Stimulated activated CD4-positive, alpha-beta T cell treated with anti-CD3 and anti-CD28 coated beads, Interleukin-12 subunit alpha, Interleukin-12 subunit beta, amount 100 ng/mL, for 4 hours (primary cell): ENCODE measurements at places on chromosomes 7 and 10.
A peak's percentile ranks its signal among the peaks of the same experiment; 100 is the strongest.

GRCh38 chr10:100828738-100829096, 83.3 kb downstream of the PAX2 start:
- no peak for DNase-seq

DNA sequence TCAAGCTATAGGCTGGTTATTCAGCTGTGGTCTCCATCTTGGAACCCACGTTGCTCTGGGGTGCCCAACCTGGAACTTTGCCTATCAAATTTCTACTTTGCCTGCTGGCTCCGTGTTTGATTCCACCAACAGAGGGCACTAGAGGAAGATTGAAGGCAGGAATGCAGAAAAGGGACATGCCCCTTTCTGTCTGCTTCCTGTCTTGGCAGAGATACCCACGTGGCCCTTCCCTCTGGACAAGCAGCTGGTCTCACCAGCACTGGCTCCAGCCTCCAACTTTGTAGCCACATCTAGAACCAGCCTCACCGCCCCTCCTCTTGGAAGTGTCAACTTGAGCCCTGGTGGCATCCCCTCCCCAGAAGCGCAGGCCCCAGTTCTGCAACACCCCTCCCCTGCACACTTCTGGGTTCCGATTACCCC, 52.1 kb upstream of the ZNF438 start:
- peak; percentile 50 for DNase-seq

DNA sequence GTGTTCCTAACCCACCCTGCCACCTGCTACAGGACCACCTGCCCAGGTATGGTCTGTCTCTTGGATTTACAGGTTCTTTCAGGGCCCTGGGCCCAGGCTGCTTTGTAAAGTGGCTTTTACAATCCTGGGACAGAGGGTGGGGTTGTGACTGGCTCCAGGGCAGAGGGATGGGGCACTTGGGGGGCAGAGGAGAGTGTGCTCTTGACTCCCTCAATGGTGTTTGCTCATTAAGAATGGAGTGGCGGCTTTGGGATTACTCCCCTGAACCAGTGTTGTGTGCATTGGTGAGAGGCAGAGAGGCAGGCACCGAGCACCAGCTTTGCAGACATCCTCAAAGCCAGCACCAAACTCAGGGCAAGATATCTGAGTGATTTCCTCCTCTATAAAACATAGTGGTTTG, 43.5 kb downstream of the VWA2 start:
- no peak for DNase-seq

GRCh38 chr7:46283852-46284251, 362.8 kb upstream of the IGFBP3 start:
- DNase-seq = no peak

GRCh38 chr7:5420067-5420880, 3.4 kb downstream of the TNRC18 start:
- DNase-seq = no peak

DNA sequence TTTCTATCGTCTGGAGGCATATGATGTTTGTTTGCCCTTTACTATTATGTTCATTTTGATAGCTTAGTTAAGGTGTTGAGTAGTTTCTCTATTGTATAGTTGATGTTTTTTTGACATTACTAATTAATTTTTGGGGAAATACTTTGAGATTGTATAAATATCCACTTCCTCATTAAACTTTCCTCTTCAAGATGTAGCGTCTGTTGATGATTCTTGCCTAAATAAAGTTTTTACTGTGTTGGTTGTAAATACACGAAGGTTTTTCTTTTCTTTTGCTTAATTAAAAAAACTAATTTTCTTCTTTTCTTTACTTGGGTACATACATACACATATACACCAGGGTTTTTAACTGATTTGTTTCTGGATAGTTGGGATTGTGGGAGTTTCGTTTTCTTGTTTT, 8.5 kb downstream of the KMT2E start:
- no peak for DNase-seq

DNA sequence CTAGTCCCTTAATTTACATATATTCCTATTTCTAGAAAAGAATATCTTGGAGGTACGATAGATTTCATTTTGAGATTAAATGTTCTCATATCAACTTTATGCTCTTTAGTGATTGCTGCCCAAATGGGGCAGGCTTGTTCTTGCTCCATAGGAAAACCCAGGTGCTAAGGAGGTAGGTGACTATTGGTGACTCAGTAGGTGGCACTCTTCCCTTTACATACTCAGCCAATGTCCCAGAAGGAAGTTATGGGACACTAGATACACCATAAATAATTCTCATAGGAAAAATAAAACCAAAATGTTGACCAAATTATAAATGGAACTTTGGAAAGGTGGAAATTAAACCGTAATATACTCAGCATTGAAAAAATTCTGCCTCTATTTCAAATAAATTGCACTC, 4.0 kb downstream of the SKAP2 start:
- no peak for DNase-seq

DNA sequence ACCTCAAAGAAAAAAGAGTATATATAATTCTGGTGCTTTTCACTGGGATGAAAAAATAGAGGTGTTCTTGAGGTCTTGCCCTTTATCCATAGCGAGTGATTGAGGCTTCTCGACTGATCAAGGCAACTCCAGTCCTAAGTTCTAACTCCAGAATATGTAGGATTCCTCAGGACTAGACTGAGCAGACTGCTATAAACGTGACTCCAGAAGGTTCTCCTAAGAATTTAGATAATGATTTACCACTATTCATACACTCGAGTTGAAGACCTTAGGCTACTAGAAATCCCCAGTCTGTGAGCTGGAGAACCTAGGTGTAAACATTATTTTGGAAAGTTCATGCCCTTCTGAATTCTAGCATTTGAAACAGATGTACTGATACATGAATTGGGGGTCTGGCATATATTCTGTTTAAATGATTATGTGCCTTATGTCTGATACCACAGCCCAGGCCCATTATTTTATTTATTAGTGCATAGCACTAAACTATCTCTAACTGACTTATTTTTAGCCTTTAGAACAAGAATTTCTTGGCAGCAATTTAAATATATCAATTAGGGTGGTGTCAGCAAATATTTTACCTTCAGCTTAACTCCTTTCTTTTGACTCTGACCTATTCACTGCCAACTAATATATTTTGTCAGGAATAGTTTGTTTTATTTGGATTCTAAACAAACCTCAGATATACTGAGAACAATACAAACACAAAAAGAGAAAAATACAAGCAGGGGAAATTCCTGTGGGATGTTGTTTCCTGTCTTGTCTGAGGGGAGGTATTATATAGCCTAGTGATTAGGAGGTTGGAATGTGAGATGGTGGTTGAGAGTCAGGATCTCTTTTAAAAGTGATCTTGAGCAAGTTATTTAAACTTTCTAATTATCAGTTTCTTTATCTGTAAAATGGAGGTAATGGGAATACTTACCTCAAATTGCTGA, 75.8 kb downstream of the PODXL start:
- no peak for DNase-seq

GRCh38 chr7:74084722-74085578, 1.3 kb downstream of the LIMK1 start:
- DNase-seq = no peak

DNA sequence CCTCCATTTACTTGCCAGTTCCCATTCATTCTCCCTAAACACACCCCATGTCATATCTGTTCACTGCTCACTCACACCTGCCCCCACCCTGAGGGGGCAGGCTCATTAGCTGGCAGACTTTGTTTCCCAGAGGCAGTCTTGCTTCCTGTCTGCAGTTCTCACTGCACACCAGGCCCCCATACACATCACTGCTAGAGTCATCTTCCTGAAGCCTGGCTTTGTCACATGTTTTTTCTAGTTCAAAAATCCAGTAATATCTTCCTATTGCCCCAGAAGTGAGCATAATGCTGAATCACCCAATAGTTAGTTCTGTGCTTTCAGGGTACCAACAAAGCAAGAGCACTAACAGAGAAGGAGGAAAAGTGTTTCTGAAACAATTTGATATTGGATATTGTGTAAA, 1.9 kb downstream of the LRRC72 start:
- no peak for DNase-seq

DNA sequence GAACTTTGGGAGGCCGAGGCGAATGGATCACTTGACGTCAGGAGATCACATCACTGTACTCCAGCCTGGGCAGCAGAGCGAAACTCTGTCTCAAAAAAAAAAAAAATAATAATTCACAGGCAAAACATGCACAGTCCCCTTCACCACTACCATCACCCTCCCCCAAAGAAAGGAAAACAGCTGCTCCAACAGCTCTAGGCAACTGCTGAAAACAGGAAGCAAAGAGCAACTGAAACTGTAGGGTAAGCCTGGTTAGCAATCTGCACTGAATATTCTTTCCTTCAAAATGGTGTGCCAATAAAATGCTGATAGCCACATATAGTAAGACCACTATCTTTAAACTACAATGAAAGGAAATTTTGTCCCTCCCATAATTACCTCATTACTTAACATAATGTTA, 11.8 kb downstream of the NT5C2 start:
- DNase-seq = no peak
